ENCODE measurements at places on chromosomes 16 and 17.

DNA sequence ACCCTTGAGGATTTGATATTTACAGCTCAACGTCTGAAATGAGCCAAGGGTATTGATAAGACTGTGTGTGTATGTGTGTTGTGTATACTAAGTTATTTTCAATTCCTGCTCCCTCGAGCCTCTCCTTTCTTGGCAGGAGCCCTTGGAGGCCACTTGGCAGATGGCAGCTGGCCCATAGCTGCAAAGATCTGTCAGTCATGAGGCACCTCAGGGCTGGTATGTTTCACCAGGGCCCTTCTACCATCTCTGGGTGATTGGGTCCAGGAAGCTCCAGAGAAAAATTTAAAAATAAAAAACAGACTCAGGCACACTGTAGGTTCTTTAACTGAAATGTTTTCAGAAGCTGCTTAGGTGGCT is 355.7 kb downstream of the HAPSTR1 start:
- DNase-seq, result no peak

- no peak for DNase-seq
Observed at GRCh38 chr17:824378-824777, 42.2 kb downstream of the MRM3 start.

DNA sequence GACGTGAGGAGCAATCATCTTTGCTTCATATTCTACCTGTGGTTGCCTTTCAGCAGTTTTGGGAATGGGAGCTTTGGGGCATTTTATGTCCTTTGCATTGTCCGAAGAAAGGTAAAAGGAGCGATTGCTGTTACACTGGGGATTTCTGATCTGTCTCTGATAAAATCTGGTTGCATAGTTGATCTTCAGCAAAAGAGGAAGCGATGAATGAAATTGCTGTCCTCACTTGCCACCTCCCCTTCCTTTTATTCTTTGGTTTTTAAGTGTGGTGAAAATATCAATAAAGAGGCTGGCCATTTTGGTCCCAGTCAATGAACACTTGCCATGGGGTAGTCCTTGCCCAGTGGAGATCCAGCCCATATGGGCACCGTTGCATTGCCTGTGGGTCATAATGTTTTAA is 236.8 kb downstream of the MSI2 start:
- no peak for DNase-seq

DNA sequence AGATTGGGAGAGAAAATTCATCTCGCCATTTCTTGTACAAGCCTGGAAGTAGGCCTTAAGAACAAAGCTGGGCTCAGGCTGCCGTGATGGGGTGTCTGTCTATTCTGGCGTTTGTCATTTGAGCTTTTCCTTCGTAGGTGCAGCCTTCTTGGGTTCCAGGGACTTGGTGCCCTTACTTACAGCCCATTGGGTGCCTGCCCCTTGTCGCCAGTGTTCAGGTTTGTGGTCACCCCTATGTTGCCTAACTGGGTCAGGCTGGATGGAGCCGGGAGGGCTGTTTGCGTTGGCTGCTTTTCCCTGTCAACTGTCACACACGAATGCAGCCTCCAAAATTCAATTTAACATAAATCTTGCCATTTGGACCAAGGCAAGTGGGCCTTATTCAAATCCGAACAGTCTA is 23.7 kb upstream of the MED9 start:
- no peak for DNase-seq

GRCh38 chr16:4944333-4945281 is 7.7 kb upstream of the PPL start:
- DNase-seq, result no peak

DNA sequence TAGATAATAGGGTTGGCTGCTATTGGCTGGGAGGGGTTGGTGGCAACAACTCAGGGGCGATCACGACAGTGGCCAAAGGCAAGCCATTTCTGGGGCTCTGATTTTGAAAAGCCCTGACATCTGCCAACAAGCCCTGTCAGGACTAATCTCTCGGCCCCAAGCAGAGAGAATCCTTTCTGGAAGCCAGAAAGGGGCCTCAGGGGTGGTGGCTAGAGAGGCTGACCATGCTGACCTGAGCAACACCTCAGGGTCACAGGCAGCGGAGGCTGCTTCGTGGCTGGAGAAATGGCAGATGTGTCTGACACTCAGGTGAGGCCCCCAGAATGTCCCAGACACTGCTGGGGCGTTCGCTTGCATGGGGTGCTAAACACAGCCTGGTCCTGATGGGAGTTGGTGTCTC is 35.0 kb upstream of the ZFP90 start:
- DNase-seq, result no peak

DNA sequence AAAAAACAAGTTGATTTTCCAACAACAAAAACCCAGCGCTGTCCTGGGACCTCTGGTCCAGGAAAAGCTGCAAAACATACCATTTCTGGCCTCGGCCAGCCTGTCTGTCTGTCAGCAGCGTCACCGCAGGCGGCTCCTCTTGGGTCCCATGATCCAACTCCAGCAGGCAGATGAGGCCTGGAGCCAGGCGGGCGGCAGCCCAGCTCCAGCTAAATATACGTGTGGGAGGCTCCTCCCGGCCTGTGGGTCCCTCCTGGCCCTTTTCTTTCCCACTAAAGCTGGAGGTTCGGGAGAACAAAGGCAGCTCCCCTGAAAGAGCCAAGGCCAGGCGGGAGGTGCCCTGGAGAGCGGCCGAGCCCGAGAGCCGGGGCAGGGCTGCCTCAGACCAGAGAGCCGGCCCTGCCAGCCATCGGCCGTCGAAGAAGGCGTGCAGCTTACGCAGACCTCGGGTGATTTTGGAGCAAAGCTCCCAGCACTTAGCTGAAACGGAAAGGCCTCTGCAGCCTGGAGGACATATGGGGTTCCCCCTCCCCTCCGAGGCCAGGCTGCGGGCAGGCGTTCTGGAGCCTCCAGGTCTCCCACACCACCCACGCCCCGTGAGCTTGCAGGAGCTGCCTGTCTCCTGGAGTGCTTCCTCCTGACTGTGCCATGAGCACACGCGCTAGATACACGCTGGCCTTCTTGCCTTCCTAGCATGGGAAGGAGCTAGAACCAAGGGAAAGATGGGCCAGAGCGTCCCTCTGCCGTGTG is 19.9 kb upstream of the JPH3 start:
- no peak for DNase-seq

- no peak for DNase-seq
Observed at GRCh38 chr17:46742565-46743270, 75.8 kb downstream of the WNT3 start.

GRCh38 chr16:67445913-67446907 is 15.3 kb downstream of the HSD11B2 start:
- DNase-seq, result no peak

DNA sequence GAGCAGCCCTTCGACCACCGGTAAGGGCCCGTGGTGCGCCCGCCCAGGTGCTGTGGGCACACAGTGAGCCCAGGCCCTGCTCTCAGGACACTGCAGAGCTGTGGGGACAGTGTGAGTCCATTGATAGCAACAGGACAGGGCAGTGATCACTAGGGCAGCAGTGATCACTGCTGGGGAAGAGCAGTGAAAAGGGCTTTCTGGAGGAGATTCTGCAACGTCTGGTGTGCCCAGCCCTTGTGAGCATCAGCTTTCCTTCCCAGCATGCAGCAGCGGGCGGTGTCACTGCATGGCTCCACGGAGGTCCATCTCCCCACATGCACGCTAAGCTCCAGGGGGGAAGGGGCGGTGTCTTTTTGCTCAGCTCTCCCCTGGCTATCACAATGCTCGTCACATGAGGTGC is 32.1 kb downstream of the MAP1LC3B start:
- DNase-seq, result no peak

GRCh38 chr17:58902322-58902721 is 146.7 kb downstream of the PPM1E start:
- DNase-seq, result no peak

GRCh38 chr16:9095656-9096397 is 4.4 kb downstream of the HAPSTR1 start:
- no peak for DNase-seq

DNA sequence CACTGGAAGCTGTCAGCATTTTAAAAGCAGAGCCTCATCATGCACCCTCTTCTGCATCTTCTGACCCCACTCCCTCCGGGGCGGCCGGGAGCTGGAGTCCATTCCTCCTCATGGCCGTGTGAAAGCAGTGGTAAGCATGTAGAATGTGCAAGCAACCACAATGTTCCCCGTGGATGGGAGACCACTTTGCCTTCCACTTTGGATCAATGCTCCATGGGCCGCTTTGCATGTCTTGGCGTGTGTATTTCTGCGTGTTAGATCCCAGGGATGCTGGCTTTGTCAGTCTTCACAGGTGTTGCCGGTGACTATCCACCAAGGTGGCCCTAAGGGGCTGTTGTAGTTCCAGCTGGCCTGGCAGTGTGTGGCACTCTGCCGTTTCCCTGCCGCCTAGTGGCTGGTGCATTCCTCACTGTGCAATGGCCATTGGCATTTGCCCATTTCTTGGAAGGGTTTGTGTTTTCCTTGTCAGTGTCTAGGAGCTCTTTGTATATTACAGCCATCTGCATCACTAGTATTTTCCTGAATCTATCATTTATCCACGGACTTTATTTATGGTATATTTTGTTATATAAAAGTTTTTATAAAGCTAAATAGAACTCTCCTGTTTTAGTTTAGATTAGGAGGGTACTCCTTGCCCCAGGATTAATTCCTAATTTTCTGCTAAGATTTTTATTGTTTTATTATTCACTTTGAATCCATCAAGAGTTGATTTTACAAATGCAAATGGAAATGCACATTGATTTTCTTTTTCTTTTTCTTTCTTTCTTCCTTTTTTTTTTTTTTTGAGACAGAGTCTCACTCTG is 5.8 kb upstream of the ALDH3A1 start:
- DNase-seq, result no peak

DNA sequence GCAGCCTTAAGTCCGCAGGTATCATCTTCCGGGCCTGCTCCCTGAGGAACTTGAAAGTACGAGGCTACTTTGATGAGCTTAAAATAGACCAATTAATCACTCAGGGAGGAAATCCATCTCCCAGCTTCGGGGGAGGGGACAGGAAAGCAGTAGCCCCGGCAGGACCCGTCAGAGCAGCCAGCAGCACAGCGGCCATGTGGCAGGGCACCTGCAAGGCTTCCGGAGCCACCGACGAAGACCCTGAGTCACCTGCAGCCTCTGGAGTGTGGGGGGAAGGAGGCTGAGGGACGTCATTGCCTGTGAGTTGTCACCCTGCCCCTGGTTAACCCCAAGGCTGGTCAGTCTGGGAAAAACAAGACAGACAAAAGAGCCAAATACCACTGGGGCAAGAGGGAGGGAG is 4.4 kb upstream of the CYB561 start:
- DNase-seq, result no peak

GRCh38 chr16:19933740-19934139 is 49.1 kb upstream of the GPRC5B start:
- DNase-seq, result no peak

DNA sequence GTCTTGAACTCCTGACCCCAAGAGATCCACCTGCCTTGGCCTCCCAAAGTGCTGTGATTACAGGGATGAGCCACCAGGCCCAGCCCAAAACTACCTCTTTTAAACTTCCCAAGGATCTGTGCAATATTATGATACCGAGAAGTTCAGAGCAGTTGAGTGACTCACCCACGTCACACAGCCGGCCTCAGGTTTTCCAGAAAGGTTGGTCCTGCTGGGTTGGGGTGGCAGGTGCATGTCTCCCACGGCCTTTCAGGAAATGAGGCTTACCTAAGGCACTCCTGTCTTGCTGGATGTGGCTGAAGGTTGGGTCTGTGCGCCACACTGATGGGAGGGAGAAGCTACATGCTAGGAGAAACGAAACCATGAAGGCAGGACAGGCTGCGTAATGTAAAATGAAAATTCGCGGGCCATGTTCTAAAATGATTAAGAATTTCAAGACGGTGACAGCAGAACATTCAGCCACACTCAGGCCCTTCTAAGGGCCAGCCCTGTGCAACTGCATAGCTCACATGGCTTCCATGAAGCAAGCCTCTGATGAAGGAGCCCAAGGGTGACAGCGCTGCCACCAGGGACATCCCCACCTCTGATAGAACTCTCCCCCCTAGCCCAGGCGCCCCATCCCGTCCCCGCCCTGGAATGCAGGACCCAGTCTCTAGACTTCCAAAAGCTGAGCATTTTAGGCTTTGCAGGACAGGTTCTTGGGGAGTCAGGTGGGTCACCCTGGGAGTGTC is 6.6 kb upstream of the GLIS2 start:
- no peak for DNase-seq

- no peak for DNase-seq
Observed at GRCh38 chr16:83328936-83329335, 478.8 kb upstream of the HSBP1 start.

GRCh38 chr16:425740-426114 is 278 bp downstream of the RAB11FIP3 start:
- no peak for DNase-seq

DNA sequence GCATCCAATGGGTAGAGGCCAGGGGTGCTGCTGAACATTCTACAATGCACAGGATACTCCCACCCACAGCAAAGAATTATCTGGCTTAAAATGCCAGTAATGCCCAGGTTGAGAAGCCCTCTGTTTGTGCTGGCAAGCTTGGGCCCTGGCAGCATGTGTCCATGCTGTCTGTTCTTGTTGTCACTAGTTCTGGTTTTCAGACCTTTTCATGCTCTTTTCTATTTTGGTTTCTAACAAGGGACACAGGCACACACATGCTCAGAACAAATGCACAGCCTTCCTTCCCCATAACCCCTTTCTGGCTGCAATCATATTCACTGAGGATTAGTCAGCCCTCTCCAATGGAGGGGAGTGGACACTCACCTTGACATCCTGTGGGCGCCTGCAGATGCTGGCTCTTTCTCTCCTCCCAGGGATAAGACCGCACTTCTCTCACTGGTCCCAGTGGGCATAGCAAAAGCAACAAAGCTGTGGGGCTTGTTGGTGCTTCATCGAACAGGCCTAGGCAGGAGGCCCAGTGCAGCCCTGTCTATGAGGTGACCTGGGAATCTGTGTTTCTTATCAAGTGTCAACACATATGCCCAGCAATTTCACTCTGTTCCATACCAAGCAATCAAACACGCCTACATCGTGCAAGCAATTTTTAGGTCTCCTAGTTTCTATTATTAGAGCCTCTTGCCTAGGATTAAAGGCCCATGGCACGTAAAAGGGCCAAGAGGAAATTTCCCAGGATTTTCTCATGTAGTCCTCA is 271.1 kb upstream of the CCL2 start:
- no peak for DNase-seq

- no peak for DNase-seq
Observed at GRCh38 chr16:12358898-12359297, 382.4 kb downstream of the SNX29 start.

DNA sequence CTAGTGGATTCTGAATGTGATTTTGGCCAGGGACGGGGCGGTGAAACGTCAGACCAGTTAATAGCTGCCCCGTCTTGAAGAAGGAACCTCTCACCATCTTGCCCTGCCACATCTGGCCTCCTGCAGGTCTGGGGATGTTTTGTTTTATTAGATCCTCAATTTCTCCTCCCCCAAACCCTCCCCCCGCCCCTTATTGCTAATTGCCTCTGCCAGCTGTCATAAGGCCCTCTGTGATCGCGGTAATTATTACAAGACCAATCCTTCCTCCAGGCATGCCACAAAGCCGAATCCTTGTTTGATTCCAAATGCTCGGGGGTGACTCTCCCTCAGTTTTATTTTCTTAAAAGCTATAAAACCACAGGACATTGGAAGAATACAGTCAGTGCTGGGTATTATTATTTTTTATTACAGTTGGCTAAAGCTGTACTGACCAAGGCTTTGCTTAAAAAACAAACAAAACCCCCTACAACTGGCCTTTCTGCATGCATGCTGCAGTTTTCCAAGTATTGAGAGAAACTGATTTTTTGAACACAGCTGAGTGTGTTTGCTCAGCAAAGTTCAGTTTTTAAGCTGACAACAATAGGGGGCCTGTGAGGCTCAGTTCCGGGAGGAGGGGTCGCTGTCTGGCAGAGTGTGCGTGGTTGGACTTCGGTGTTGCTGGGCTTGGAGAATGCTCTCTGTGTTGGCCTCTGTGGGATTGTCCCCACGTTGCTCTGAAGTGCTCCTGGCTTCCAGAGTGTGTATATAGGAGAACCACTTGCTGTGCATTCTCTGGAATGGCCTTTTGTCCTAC is 1.7 kb downstream of the KSR1 start:
- DNase-seq, result no peak

Measured in thymus (tissue), 14 donors.